Smooth muscle cell of the brain vasculature (primary cell): ENCODE measurements at places on chromosomes 13 and 19.

GRCh38 chr13:102033857-102034331, 368.0 kb downstream of the FGF14 start:
- DNase-seq: no peak

GRCh38 chr13:46478651-46479050, 74.3 kb upstream of the LRCH1 start:
- DNase-seq: no peak

DNA sequence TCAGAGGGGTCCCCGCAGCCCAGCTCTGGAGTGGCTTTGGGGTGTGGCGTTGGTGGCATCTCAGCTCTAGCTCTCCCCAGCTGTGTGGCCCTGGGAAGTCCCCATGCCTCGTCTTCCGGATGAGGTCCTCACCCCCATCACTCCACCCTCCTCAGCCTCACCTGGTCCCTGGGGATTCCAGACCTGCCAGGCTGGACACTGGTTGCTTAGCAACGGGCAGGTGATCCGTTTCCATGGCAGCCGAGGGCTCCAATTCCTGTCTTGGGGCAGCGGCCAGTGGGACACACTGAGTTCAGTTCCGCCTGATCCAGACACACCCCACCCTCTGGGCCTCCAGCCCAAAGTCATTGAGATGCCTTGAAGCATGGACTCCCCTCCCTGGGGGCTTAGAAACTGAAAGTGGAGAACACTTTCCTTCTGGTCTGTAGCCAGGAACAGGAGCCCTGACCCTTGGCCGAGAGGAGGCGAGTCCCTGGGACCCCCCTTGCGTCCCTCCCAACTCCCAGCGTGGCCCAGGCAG, 7.7 kb upstream of the MISP start:
- DNase-seq: no peak

DNA sequence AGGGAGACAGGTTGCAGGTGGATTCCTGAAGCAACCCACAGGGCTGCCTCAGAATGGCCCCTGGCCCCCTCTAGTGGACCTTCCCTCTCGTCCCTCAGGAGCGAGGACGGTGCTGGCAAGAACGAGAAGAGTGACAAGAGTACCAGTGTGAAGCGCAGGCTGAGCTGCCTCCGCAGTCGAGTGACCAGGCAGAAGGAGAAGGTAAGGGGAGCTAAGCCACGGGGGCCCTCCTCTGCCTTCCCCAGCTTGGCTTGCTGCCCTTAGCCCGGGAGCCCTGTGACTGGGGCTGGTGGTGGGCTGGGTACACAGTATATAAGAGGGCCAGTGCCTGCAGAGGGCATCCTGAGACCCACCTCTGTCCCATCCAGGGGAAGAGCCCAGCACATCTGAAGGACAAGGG, 34.0 kb downstream of the ARHGEF18 start:
- DNase-seq: no peak
